Germinal center (tissue), 1 donor: ENCODE measurements at places on chromosomes 13 and 19.

- peak; percentile 69 for DNase-seq
Measured at GRCh38 chr19:5436106-5436947, 18.9 kb upstream of the ZNRF4 start.

DNA sequence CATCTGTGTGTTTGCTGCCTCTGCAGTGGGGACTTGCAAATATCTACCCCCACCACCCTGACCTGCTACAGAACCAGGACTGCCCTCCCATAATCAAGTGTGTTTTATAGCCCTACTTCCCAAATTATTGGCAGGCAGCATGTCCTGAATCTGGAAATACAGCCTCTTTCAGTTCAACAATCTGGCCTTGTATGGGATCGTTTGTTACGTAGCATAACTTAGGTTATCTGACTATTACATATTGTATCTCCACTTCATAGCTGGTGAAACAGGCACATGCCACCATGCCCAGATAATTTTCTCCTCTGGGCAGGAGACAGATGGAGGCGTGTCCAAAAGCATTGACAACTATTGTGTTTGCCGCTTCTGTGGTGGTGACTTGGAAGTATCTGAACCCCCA is 66.7 kb upstream of the ADGRL1 start:
- DNase-seq = no peak

DNA sequence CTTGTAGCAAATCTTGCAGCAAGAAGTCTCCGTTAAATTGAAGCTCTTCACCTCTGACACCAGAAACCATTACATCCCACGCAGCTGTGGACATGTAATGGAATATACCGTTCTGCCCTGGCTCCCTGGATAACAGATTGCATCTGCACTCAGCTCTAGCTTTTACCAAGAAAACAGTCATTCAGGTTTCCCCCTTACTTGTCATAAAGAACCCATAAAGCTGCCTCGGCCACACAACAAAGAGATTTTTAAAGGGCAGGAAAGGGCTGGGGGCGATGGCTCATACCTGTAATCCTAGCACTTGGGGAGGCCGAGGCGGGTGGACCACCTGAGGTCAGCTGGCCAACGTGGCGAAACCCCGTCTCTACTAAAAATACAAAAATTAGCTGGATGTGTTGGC is 127.6 kb upstream of the RFC3 start:
- DNase-seq = no peak

DNA sequence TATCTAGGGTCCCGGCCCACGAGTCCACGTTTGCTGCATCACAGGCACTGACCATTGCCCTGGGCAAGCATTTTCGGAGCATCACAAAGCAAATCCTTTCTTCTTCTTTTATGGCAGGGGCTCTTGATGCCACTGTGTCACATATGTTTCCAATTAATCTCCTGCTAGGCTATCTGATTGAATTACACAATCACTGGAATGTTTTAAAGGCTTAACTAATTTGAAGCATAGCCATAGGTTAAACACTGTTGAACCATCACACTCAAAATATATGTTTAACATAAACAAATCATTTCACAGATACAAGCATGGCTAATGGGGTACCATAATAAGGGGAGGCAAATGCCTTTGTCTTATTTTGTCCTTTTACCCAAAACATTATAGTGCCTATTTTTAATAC is 338.3 kb downstream of the POU4F1 start:
- no peak for DNase-seq

GRCh38 chr19:55659822-55660221 is 5.0 kb downstream of the U2AF2 start:
- no peak for DNase-seq

- DNase-seq = peak; percentile 3
Measured at GRCh38 chr19:28632371-28633080, 580.4 kb downstream of the UQCRFS1 start.

DNA sequence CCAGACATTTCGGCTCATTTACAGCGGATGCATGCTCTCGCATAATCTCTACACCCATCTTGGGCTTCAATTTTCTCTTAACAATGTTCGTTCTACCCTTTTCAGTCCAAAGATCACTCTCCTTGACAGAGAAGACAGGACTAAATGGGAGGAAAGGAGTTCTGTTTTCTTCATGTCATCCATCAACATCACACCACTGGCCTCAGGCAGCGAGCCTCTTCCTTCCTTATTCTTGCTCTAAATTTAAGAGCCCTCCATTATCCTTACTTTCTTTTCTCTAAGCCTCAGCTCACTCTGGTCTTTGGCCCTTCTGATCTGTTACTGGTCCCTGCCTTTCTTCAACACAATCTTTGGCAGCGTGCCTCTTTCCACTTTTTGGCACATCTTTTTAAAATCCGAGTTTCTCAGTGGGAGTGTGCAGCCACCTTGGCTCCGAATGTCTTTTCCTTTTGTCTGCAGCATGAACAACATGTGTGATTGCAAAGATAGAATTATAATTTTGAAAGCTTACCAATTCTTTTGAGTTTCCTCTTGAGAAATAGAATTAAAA is 98.7 kb downstream of the FAM216B start:
- no peak for DNase-seq

- no peak for DNase-seq
Measured at GRCh38 chr19:11018179-11018578, 57.3 kb downstream of the SMARCA4 start.

DNA sequence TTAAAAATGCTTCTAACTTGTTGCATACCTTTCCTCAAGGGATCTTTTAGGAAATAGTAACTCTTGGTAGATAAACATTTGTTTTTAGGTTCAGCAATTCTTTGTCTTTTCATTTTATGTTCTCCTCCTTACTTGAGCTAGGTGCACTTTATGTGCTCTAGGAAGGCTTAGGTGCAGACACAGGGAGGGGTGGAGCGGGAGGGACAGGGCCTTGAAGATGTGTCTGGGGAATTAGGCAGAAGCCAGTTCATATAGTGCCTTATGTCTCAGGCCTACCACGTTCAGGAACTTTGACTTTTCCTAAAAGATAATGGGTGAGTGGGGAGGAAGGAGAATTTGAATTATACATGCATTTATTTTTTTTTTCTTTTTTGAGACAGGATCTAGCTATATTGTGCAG is 37.7 kb downstream of the IRS2 start:
- DNase-seq = no peak

DNA sequence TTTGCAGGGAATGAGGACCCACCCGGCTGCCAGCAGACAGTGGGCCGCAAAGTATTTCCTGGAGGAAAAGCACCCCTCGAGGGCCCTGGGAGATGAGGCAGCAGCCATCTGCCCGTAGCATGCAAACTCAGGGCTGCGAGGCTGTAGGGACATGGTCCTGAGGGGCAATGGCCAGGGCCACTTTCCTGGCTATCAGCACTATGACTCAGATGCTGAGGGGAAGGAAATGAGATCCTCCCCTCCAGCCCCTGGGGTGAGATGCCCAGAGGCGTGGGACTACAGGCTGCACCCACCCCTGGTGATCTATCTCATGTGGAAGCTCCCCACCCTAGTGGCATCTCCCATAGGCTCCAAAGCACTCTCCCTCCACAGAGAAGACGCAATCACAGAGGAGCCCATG is 80.1 kb downstream of the SLC7A1 start:
- no peak for DNase-seq

- no peak for DNase-seq
Measured at GRCh38 chr13:98004107-98004506, 50.6 kb downstream of the IPO5 start.

DNA sequence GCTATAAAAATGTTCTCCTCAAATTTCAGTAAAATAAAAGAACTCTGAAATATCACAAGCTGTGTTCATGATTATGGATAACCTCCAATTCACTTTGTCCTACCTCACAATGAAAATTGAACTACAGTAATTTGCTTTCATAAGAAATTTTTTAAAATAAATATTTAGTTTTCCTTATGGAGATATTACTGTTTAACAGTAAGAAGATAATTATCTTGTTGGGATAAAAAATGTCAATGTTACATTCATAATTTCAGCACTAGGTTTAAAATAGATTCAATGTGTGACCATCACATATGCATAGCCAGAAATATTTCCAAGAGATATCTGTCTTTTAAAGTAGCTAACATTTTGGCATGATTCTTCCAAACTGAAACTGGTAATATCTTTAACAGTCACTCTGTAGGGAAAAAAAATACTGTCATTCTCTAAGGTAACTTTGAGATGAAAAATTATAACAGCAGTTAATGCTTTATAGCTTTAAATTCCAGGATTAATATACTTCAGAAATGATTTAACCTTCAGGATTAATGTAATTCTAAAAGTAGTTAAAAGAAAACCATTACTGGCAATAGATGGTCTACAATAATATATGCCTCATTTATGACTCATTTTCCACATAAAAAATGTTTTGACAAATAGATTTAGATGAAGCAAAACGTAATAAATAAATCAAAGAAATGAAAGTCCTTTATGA is 91.3 kb downstream of the SPRY2 start:
- DNase-seq = no peak

DNA sequence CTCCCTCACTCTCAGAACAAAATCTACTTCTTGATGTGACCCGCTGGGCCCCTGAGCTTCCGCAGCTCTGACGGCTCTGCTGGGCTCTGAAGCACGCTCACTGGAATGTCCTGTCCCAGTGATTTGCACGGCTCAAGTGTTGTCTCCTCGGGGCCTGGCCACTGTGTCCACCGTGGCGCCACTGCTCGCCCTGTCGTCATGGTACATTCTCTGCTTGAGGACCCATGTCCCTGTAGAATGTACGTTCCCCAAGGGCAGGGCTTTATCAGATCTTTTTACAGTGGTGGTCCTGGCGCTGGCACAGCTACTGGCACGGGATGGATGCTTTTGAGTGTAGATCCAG is 12.1 kb downstream of the KLHL26 start:
- no peak for DNase-seq

GRCh38 chr19:35043906-35044305 is 2.4 kb downstream of the HPN start:
- DNase-seq = no peak

DNA sequence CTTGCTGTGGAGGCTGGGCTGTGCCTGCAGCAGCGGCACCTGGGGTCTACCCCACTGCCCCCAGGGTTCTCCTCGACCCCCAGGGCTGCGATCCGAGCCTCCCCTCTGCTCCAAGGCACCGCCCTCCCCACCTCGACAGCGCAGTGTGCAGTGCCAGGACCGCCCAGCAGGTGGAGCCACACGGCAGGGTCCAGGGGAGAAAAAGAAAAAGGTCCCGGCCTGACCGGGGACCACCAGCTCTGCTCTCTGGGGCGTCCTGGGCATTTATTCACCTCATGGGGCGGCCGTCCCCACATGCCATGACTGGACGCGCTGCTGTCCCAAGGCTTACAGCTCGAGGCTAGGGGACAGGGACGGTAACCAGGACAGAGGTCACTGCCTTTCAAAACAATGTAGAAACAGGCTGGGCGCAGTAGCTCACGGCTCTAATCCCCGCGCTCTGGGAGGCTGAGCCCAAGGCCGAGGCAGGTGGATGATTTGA is 10.6 kb downstream of the REXO1 start:
- DNase-seq = peak; percentile 76
